CD4-positive, alpha-beta T cell treated with Interleukin-15 for 4 hours (primary cell): ENCODE measurements at places on chromosomes 16 and 17.

- peak; percentile 18 for DNase-seq
These were observed 430 bp downstream of the HAPSTR1 start for GRCh38 chr16:9091867-9092281.

DNA sequence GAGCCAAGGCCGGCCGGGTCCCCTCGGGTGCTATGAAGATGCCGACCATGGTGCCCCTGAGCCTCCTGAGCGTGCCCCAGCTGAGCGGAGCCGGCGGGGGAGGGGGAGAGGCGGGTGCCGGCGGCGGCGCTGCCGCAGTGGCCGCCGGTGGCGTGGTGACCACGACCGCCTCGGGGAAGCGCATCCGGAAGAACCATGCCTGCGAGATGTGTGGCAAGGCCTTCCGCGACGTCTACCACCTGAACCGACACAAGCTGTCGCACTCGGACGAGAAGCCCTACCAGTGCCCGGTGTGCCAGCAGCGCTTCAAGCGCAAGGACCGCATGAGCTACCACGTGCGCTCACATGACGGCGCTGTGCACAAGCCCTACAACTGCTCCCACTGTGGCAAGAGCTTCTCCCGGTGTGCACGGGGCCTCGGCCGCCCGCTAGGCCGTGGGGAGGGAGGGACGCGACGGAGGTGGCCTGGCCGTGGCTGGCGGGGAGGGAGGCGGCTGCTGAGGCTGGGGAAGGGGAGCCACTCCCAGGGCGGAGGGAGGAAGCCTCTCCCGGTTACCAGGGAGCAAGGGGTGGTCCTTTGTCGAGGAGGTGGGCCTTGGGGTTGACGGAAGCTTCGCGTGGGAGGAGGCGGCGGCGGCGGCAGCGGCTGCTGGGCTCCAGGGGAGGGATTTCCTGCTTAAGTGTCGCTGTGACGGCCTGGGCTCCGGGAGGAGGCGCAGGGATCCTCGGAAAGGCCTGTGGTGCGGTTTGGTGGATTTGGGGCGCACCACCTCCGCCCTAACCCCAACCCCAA is 1.3 kb downstream of the MAZ start:
- peak; percentile 90 for DNase-seq

- DNase-seq = no peak
These were observed 340.0 kb downstream of the XYLT1 start for GRCh38 chr16:17130733-17131132.

GRCh38 chr17:49890077-49890821 is 42.4 kb upstream of the TAC4 start:
- DNase-seq = no peak

- DNase-seq = no peak
These were observed 216.3 kb upstream of the PSMD7 start for GRCh38 chr16:74080311-74080710.

DNA sequence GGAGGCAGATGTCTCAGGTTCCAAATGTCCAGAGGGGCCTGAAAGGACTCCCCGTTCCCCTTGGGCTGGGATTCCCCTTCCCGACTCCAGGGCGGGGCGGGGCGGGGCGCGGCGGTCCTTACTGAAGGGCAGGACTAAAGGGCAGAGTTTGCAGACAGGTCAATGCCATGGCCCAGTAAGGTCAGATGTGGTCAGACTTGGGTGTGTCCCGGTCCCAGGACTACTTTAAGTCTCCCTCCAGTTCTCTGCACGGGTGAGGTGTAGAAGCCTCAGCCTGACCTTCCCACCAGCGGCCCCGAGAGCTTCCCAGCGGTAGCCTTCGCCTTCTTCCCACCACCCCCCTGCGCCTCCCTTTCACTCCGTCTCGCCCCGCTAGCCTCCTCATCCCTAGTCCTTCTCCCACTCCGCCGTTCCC is 532 bp downstream of the KDM6B start:
- DNase-seq = peak; percentile 59

DNA sequence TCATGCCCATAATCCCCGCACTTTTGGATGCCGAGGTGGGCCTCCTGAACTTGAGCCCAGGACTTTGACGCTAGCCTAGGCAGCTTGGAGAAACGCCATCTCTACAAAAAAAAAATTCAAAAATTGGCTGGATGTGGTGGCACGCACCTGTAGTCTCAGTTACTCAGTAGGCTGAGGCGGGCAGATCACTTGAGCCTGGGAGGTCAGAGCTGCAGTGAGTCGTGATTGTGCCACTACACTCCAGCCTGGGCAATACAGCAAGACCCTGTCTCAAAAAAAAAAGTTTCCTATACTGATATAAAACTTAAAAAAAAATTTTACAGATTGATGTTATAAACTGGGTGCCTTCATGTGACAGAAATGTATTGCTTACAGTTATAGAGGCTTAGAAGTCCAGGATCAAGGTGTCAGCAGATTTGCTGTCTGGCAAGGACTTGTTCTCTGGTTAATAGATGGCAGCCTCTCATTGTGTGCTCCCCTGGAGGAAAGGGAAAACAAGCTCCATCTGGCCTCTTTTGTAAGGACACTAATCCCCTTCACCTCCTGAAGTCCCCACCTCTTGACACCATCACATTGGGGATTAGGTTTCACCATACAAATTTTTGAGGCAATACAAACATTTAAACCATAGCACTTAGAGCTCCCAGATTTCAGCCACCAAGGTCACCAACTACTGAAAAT is 8.5 kb upstream of the CES3 start:
- no peak for DNase-seq
